Midbrain (tissue), 1 donor: ENCODE measurements at places on chromosomes 5 and 9.

DNA sequence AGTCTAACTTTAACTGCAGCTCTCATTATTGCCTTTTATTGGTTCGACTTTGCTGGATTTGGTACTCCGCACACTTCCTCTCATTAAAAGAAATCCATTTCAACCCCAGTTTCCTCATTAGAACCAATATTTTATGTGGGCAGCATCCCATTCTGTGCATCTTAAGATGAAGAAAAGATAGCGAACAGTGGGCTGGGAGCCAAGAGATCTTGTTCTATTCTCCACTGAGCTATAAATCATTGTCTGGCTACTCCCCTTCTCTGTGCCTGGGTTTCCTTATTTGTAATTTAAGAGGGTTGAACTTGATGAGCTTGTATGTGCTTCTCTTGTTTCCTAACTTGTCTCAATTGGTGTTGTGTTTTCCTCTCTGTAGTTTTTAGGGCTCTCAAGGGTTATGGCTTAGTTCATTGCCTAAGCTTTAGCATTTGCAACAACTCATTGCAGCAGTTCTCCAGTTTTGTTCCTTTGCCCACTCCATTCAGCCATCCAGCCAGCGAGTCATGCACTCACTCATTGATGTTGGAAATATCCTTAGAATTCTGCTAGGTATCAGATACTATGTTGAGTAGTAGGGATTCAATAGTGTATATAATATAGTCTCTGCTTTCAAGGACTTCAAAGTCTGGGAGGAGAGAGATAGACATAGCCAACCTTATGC is 273.3 kb upstream of the TNC start:
- DNase-seq, result no peak

- DNase-seq, result no peak
These were observed 46.6 kb downstream of the CYFIP2 start for GRCh38 chr5:157312492-157312891.

DNA sequence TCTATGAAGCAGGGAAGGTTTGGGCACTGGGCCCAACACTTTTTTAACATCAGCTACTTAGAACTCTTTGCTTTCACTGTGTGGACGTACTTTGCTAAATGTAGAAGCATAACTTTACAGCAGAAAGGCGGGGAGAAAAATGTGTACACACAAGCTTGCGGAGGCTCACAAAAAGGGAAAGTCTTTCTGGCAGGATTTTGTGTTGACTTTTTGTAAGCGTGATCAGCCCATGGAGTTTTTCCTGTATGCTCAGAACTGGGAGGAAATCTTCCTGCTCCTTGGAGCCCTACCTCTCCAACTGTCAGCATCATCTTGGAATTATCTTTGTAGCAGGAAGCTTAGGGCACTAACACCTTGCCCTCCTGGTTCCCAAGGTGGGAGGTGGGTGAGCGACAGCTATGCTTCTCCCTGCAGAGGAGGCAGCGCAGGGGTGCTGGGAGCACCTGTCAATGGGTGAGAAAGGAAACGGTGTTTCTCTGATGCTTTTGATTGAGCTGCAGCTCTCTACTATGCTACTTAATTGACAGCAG is 321.9 kb downstream of the GADD45G start:
- no peak for DNase-seq

- DNase-seq, result no peak
These were observed 456.8 kb downstream of the DMAC1 start for GRCh38 chr9:7342736-7343135.

DNA sequence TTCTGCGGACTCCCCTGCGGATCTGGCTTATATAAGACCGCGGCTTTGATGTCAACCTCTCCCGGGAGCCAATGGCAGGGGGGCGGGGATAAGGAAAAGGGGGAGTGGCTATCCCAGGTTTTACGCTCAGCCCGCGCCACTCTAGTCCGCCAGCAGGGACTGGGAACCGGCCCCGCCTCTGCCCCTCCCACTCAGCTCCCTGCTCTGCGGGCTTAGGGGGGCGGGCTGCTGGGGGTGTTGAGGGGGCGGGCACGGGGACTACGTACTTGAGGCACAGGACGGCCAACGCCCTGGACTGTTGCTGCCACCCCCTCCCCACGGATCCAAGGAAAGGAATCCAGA is at the start of gene HAND1:
TSS of gene HAND1 (minus strand) at position 4 of the 342 bp plus-strand sequence. CDS start 219 bp downstream, outside the sequence.
- no peak for DNase-seq

- DNase-seq, result no peak
These were observed 120.5 kb downstream of the NPR3 start for GRCh38 chr5:32831624-32832023.

GRCh38 chr5:116905885-116906284 is 331.3 kb upstream of the SEMA6A start:
- DNase-seq, result no peak

- DNase-seq, result no peak
These were observed 127.5 kb downstream of the PPP2R2B start for GRCh38 chr5:146751054-146751453.

DNA sequence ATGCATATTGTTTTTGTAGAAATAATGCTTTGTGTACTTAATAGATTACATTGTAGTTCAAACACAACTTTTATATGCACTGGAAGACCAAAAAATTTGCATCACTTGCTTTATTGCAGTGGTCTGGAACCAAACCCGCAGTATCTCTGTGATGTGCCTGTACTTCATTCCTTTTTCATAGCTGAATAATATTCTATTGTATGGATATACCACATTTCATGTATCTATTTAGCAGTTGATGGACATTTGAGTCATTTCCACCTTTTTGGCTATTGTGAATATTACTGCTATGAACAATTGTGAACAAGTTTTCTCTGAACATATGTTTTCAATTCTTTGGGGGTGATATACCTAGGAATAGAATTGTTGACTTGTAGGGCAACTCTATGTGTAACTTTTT is 40.1 kb downstream of the ITGA1 start:
- no peak for DNase-seq

GRCh38 chr5:56476487-56476856 is 243.3 kb upstream of the ANKRD55 start:
- no peak for DNase-seq

DNA sequence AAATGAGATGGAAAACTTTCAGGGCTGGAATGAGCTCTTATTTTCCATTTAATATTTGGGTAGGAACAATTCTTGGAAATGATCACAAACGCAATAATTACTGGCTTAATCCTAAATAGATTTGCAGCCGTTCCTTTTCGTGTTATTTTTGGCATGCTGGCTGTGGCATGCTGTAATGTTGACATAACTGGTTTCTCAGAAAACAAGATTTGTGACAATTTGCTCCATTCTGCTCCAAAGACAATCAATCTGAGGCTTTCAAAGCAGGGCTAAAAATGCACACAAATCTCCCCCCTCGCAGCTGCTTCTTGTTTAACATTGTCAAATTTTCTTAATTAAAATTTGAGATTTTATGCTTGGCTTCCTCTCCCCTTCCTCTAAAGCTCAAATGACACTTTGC is 151.2 kb downstream of the TTC39B start:
- no peak for DNase-seq

GRCh38 chr5:76764374-76764773 is 48.4 kb downstream of the F2R start:
- no peak for DNase-seq

- no peak for DNase-seq
These were observed 58.0 kb upstream of the CEMIP2 start for GRCh38 chr9:71826279-71826678.

DNA sequence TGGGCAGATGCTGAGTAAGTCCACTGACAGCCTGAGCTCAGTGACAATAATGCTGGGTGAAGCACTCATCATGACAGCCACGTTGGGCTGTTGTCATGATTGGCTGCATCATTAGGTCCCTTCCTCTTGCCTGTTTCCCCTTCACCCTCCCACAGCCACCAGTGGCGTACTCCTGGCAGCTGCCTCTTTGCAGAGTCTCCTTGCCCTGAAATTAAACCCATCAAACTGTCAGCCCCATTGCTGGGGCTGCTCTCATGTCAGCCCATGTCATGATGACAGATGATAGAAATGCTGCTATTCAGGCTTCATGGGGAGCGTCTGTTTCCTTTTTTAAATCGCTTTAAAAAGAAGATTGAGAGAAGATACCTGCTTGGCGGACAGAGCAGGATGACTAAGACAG is 327.4 kb downstream of the AGTPBP1 start:
- no peak for DNase-seq

DNA sequence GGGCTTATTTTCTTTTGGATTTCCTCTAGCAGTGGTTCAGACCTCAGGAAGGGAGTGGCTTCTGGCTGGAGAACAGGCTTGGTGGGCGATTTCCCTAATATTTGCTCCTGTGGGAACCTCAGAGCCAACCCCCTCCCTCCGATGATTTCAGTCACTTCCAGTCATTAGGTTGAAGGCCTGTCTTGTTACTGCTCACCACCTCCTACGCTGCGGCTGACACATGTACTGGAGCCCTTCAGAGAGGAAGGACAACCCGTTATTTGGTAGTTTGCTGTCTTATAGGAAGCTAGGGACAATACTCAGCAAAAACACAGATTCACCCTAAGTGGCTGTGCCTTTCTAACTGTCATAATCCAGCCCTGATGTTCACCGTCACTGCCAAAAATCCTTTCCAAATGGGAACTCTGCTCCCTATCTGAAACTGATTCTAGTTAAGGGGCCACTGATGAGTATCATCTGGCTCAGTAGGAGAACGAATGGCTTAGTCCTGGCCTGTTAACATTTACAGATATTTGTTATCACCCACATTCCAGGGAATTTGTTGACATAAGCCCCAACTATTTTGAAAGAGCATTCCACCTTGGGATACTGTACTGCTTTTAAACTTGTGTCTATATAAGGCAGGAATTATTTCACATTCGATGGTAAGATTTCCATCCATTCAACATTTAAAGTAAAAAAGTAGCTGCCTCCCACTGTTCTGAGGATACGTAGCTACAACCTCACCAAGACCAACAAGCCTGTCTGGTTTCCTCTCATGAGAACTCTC is 29.3 kb upstream of the ANKH start:
- no peak for DNase-seq

DNA sequence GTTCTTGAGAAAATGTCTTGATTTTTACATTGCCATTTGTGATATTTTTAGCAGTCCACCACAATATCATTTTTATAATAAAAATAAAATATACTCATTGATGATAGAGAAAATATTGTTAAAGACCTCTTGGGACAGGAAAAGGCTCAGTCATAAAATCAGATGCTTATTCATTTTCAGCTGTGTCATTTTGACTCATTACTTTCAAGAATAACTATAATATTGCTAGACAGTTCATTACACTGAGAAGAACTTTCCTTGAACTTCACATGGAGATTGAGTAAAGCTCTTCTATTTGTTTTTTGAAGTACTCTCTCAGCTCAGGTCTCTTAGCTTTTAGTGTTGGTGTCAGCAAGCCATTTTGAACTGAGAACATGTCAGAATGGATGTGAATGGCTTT is 8.5 kb upstream of the MEIKIN start:
- DNase-seq, result no peak

DNA sequence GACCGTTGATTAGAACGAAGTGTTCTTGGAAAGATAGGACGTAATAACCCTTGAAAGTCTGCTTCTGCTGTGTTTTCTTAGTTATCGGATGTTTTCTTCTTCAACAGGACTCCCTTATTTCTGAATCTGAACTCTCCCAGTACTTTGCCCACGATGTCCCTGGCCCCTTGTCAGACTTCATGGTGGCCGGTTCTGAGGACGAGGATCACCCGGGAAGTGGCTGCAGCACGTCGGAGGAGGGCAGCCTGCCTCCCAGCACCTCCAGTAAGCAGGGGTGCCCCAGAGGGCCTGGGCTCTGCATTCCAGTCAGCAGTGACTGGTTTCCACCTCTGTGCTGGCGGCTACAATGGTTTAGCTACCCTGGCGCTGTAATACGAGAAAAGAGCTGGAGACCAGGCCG is 102.1 kb downstream of the GOLPH3 start:
- no peak for DNase-seq

- no peak for DNase-seq
These were observed 153.1 kb downstream of the CCDC192 start for GRCh38 chr5:127856292-127856691.

GRCh38 chr5:121292664-121293063 is 559.0 kb upstream of the FTMT start:
- DNase-seq, result no peak

GRCh38 chr5:181190711-181191525 is 14.1 kb downstream of the TRIM7 start:
- DNase-seq, result no peak

- DNase-seq, result no peak
These were observed 276.4 kb downstream of the NR2F1-AS1 start for GRCh38 chr5:93304456-93305250.

- no peak for DNase-seq
These were observed 179.4 kb upstream of the NR3C1 start for GRCh38 chr5:143582869-143583268.

GRCh38 chr9:121362813-121363621 is 7.0 kb downstream of the STOM start:
- DNase-seq, result peak; percentile 39

- DNase-seq, result no peak
These were observed 190.8 kb downstream of the ELAVL2 start for GRCh38 chr9:23635276-23635675.

- DNase-seq, result peak; percentile 83
These were observed 2.4 kb downstream of the SAPCD2 start for GRCh38 chr9:137067860-137068538.

DNA sequence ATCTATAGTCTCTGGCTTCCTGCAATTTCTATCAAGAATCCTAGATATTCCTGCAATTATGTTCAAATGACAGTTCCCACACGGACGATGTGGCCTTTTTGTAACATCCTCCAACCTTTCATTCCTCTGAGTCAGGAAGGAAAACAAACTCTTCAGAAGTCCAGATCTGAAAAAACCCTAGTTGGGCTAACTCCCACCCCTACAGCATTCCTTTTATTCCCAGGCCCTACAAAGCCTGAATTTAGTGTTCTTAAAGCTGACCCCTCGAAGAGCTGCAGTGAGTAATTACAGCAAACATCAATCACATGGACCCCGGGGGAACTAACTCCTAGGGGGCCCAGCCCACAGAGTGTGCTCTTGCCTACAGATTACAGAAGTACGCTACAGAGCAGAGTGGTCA is 99.7 kb downstream of the SERINC5 start:
- DNase-seq, result no peak

- no peak for DNase-seq
These were observed 28.0 kb downstream of the MARCHF3 start for GRCh38 chr5:127002390-127002789.

DNA sequence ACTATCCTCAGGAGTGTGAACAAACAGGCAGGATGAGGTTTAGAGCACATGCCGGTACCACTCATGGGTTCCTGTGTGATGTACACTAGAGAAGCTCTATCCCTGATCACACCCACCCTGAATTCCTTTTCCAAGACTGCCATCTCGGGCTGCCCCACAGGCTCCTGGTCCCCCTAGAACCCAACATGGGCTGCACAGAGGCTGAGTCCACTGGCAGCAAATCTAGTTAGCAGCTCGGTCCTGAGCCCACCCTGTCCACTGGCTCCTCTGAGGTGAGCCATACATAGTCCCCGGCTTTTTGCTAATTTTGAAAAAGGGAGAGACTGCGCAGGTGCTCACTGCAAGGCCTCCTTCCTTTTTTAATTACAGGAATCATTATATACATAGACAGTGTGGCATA is 227.0 kb downstream of the FSTL4 start:
- DNase-seq, result no peak

- DNase-seq, result no peak
These were observed 1.1 kb downstream of the SLIT3 start for GRCh38 chr5:169299663-169300467.

- DNase-seq, result no peak
These were observed 2001.9 kb upstream of the C9orf72 start for GRCh38 chr9:29575219-29575618.

- no peak for DNase-seq
These were observed 235.3 kb downstream of the GABRB2 start for GRCh38 chr5:161311146-161311708.

GRCh38 chr5:142143878-142144277 is 35.3 kb downstream of the NDFIP1 start:
- DNase-seq, result peak; percentile 27
